ENCODE measurements at places on chromosomes 7 and 10. TPM values are rescaled to one million over a fixed set of nuclear protein-coding genes. Genes with fewer than 3 reads are reported as not detected.

CDH23 gene
- total RNA-seq = 20.1 TPM

PNLIPRP3 gene
- total RNA-seq = not detected

TDRD1 gene
- 0.22 TPM for total RNA-seq

GDF2 gene
- total RNA-seq = not detected

ANKRD61 gene
- not detected for total RNA-seq

GRID2IP gene
- total RNA-seq = not detected

GTPBP4 gene
- 45.0 TPM for total RNA-seq

SLC16A9 gene
- 0.44 TPM for total RNA-seq

SFMBT2 gene
- total RNA-seq = 24.0 TPM

SPDYE9 gene
- total RNA-seq = not detected

VSTM2A gene
- total RNA-seq = not detected

CUZD1 gene
- total RNA-seq = 1.2 TPM

GRCh38 chr7:33639552-33640197 lies 265.7 kb upstream of the BMPER start:
- H3K4me1 ChIP-seq = peaks cover 51% of the 10 kb centered on the region
- H3K27ac ChIP-seq = no peak overlapping the region
- DNase-seq = no peak
- H3K27me3 ChIP-seq = no peaks in the 10 kb centered on the region

- H3K4me1 ChIP-seq = no peaks in the 10 kb centered on the region
- no peak for DNase-seq
- H3K27ac ChIP-seq = no peak overlapping the region
- no peak overlapping the region for H3K4me3 ChIP-seq
- H3K36me3 ChIP-seq = no peaks in the 10 kb centered on the region
Measured at GRCh38 chr10:90321132-90321816, 536.6 kb downstream of the HTR7 start.

GRCh38 chr10:100901051-100901450 lies 11.7 kb upstream of the SLF2 start:
- H3K4me1 ChIP-seq = no peaks in the 10 kb centered on the region
- no peak for DNase-seq
- H3K36me3 ChIP-seq = no peaks in the 10 kb centered on the region
- peaks cover 8% of the 10 kb centered on the region for H3K27me3 ChIP-seq
- no peak overlapping the region for H3K4me3 ChIP-seq

GRCh38 chr10:48406204-48406603 lies 99.7 kb downstream of the MAPK8 start:
- H3K4me1 ChIP-seq = no peaks in the 10 kb centered on the region
- peaks cover 29% of the 10 kb centered on the region for H3K36me3 ChIP-seq
- no peaks in the 10 kb centered on the region for H3K27me3 ChIP-seq
- no peak overlapping the region for H3K4me3 ChIP-seq
- no peak for DNase-seq

- no peaks in the 10 kb centered on the region for H3K36me3 ChIP-seq
- no peaks in the 10 kb centered on the region for H3K4me1 ChIP-seq
- H3K27ac ChIP-seq = no peak overlapping the region
- no peak for DNase-seq
- H3K4me3 ChIP-seq = no peak overlapping the region
Measured at GRCh38 chr10:86046845-86047460, 319.6 kb downstream of the GRID1 start.

- no peaks in the 10 kb centered on the region for H3K27me3 ChIP-seq
- no peak overlapping the region for H3K4me3 ChIP-seq
- peak overlapping the region; percentile 1 for H3K27ac ChIP-seq
- no peaks in the 10 kb centered on the region for H3K36me3 ChIP-seq
- DNase-seq = peak; percentile 53
- H3K4me1 ChIP-seq = peaks cover 13% of the 10 kb centered on the region
Measured at GRCh38 chr7:101935521-101936141, 118.2 kb downstream of the CUX1 start.

DNA sequence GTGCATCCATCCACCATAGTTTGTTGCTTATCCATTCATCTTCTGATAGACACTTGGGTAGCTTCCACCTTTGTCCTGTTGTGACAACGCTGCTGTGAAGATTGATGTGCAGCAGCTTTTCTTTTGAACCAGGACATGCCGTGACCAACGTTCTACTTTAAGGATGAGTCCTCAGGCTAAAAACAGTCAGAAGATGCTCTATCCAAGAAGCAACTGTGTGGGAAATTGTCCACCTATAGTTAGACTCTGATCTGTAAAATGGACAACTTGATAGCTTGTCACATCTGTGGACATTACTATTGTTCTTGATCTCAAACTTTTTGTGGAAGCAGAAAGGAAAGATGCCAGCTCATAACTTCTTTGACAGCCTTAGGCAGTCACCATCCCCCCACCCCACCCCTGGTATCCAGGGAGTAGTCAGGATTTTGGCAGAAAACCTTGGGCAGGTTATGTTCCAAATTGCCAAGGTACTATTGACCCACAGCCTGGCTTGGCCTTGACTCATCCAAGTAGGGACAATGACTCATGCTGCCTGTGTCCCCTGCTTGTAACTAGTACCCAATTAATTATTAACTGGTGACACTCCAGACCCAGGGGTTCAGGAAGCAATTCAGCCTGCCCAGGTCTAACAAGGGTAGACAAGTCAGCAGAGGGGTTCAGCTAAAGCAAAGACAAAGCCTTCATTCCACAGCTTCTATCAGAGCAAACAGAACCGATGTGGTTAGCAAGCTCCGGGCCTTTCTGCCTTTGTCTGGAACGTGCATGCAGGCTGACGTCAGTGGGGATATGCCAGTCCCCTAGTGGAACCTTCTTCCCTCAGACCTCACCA lies 99.6 kb upstream of the ANLN start:
- no peak overlapping the region for H3K27ac ChIP-seq
- H3K36me3 ChIP-seq = peaks cover 4% of the 10 kb centered on the region
- no peaks in the 10 kb centered on the region for H3K27me3 ChIP-seq
- no peak for DNase-seq
- peaks cover 38% of the 10 kb centered on the region for H3K4me1 ChIP-seq
- no peak overlapping the region for H3K4me3 ChIP-seq

- H3K27ac ChIP-seq = no peak overlapping the region
- H3K4me1 ChIP-seq = no peaks in the 10 kb centered on the region
- H3K36me3 ChIP-seq = no peaks in the 10 kb centered on the region
Measured at GRCh38 chr7:143454091-143454680, 10.9 kb downstream of the TAS2R60 start.

- DNase-seq = no peak
- H3K4me1 ChIP-seq = no peaks in the 10 kb centered on the region
- H3K27me3 ChIP-seq = no peaks in the 10 kb centered on the region
- no peaks in the 10 kb centered on the region for H3K36me3 ChIP-seq
Measured at GRCh38 chr7:45181991-45182855, 24.6 kb downstream of the RAMP3 start.

DNA sequence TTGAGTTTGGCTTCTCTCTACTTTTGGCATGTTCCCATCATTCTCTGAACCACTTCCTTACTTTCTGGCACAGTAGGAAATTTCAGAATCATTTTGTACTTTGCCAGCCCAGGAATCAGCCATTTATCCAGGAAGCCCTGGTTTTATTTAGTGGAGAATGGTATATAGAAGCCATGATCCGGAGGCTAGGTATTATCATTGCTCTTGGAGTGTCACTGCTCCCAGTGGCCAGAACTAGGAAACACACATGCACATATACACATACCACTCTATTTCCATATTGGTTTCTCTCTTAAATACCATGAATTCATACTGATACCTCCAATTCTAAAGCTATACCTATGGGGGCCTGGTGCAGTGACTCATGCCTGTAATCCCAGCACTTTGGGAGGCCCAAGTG lies 36.3 kb downstream of the SUFU start:
- no peak for DNase-seq
- H3K27ac ChIP-seq = no peak overlapping the region
- H3K4me3 ChIP-seq = no peak overlapping the region

GRCh38 chr10:132279873-132280645 lies 27.7 kb downstream of the STK32C start:
- no peak overlapping the region for H3K27ac ChIP-seq
- H3K36me3 ChIP-seq = no peaks in the 10 kb centered on the region
- no peak overlapping the region for H3K4me3 ChIP-seq
- no peaks in the 10 kb centered on the region for H3K27me3 ChIP-seq
- peaks cover 3% of the 10 kb centered on the region for H3K4me1 ChIP-seq
- DNase-seq = no peak

- H3K27me3 ChIP-seq = no peaks in the 10 kb centered on the region
- no peak overlapping the region for H3K27ac ChIP-seq
- DNase-seq = no peak
- no peaks in the 10 kb centered on the region for H3K4me1 ChIP-seq
- H3K36me3 ChIP-seq = no peaks in the 10 kb centered on the region
- H3K4me3 ChIP-seq = no peak overlapping the region
Measured at GRCh38 chr7:82700741-82701140, 257.2 kb upstream of the CACNA2D1 start.

GRCh38 chr10:13485623-13486022 lies 43.2 kb downstream of the BEND7 start:
- no peaks in the 10 kb centered on the region for H3K27me3 ChIP-seq
- H3K4me3 ChIP-seq = no peak overlapping the region
- H3K27ac ChIP-seq = no peak overlapping the region
- no peaks in the 10 kb centered on the region for H3K36me3 ChIP-seq
- H3K4me1 ChIP-seq = no peaks in the 10 kb centered on the region

- no peak overlapping the region for H3K27ac ChIP-seq
- no peaks in the 10 kb centered on the region for H3K4me1 ChIP-seq
- H3K36me3 ChIP-seq = no peaks in the 10 kb centered on the region
- no peak for DNase-seq
- H3K27me3 ChIP-seq = no peaks in the 10 kb centered on the region
- H3K4me3 ChIP-seq = no peak overlapping the region
Measured at GRCh38 chr7:36260481-36260880, 107.4 kb downstream of the EEPD1 start.

GRCh38 chr10:47261121-47261520 lies 38.9 kb upstream of the GDF10 start:
- no peaks in the 10 kb centered on the region for H3K4me1 ChIP-seq
- H3K27me3 ChIP-seq = no peaks in the 10 kb centered on the region
- no peak overlapping the region for H3K4me3 ChIP-seq
- no peak overlapping the region for H3K27ac ChIP-seq

DNA sequence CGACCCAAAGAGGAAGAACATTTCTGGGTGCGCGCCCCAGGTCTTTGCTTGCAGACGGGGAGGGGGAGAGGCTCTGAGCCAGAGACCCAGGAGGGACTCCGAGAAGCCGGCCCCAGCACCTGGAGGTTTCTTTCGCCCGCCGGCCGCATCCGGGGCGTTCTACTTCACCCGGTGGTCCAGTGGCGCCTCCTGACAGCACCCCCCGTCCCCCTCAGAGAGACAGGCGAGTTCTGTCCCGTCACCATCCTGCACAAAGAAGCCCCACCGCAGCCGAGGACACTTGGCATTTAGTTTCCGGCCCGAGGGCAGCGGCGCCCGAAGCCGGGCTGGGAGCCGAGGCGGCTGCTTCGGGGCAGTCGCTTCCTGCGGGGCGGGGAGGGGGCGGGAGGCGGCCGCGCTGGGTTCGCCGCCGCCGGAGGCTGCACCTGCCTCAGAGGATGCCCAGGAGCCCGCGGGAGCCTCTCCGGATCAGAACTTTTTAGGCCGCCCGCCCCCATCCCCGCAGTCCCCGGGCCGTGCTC lies at the start of gene TMEM178B:
Gene TMEM178B (plus strand): TSS at position 424 of the 521 bp plus-strand sequence.
- no peaks in the 10 kb centered on the region for H3K36me3 ChIP-seq
- H3K27me3 ChIP-seq = no peaks in the 10 kb centered on the region
- H3K4me3 ChIP-seq = peak within 1 kb of the TSS; percentile 66
- H3K27ac ChIP-seq = no peak within 1 kb of the TSS
- no peak for DNase-seq

GRCh38 chr7:100677308-100678267 lies 4.0 kb downstream of the GNB2 start:
- H3K4me1 ChIP-seq = no peaks in the 10 kb centered on the region
- H3K27me3 ChIP-seq = no peaks in the 10 kb centered on the region
- DNase-seq = no peak
- H3K4me3 ChIP-seq = no peak overlapping the region

DNA sequence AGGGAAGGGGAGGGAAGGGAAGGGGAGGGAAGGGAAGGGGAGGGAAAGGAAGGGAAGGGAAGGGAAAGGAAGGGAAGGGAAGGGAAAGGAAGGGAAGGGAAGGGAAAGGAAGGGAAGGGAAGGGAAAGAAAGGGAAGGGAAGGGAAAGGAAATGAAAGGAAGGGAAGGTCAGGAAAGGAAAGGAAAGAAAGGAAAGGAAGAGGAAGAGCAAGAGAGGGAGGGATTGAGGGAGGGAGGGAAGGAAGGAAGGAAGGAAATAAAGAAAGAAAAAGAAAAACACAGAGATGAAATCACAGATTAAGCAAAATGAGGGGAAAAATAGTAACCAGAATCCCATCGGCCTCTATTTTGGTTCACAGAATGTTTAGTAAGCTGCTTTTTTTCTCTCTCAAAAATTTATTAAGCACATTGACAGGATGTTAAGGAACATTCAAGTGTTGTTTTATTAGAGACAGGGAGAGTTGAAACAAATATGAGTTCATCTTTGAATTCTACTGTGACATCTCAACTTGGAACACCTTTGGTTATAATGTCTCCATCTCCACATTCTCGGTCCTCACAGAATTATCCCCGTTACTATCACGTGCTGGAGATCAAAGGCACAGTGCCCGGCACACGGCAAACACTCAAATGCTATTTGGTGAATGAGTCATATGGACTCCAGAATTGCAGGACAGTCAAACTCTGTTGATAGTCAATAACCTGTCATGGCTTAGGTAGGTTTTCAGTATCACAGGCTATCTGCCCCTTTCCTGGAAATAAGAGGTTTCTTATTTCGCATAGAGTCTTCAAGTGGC lies 52.4 kb downstream of the ABCB1 start:
- H3K4me1 ChIP-seq = no peaks in the 10 kb centered on the region
- no peaks in the 10 kb centered on the region for H3K36me3 ChIP-seq
- DNase-seq = no peak
- H3K27me3 ChIP-seq = no peaks in the 10 kb centered on the region
- no peak overlapping the region for H3K4me3 ChIP-seq

- DNase-seq = no peak
- H3K36me3 ChIP-seq = no peaks in the 10 kb centered on the region
Measured at GRCh38 chr10:75020168-75020567, 91.3 kb upstream of the SAMD8 start.

DNA sequence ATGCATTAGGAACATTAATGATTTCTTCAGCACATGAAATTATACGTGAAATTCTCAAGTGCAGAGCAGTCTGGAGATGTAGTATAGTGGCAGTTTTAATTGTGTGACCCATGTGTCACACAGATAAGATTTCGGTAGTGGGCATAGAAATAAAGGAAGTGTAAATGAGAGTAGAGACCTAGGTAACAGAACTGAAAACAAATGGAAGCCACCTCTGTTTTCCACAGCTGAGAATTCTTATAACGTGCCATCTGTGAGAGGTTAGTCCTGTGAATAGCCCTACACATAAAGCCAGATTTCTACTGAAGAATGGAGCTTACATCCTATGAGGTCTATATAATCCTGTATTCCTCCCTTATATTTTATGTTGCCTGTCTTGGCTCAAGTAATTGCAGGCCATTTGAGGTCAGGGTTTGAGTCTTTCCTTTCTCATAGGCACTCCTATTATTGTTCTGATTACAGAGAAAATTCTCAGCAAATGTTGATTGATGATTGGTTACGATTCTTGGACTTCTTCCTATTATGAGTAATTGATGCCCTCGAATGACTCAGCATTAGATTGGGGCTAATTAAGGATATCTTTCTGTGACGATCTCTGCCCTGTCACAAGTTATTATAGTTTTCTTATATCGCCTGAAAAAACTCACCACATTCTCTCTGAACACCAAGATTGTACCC lies 258.2 kb downstream of the KIF20B start:
- no peak overlapping the region for H3K4me3 ChIP-seq
- no peak for DNase-seq
- no peaks in the 10 kb centered on the region for H3K4me1 ChIP-seq
- H3K27ac ChIP-seq = no peak overlapping the region
- H3K36me3 ChIP-seq = no peaks in the 10 kb centered on the region
- H3K27me3 ChIP-seq = no peaks in the 10 kb centered on the region

Measured in tibial nerve (tissue), 4 donors.